ENCODE measurements at places on chromosomes 4 and X.

GRCh38 chr4:101807351-101807750 lies 16.8 kb downstream of the BANK1 start:
- DNase-seq = no peak

DNA sequence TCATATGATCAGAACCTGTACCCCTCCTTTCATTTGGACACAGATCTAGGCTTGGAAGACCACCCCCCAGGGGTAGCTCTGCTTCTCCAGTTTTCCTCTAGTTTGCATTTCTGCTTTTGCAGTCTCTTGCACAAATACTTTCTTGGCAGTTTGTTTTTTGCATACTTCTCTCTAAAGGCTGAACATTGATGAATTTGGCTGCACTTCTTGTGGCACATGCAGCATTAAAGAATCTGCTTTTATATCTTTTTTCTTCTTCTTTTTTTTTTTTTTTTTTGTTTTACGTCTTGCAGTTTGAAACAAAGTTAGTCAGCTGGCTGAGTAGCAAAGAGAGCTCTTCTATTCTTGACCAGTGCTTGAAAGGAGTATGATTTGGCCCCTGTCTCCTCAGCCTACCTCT lies 273.0 kb downstream of the GLUD2 start:
- DNase-seq = no peak

DNA sequence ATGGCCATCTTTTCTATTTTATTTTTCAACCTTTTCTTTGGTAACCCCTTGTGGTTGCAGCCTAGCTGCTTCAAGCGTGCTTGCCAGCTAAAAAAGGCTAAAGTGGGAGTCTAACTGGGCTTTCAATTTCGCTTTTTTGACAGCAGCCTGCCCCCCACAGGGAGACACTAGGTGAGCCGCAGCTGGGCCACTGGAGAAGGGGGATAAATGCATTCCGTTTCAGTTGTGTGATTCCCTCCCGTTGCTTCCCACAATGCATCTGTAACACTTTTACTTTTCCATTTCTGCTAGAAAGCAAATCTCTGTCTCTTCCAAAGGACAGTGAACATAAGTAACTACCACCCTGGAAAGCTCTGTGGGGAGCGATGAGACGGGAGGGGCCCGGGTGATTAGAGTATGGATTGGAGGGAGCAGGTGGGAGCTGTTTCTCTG lies 86.3 kb upstream of the RAPGEF2 start:
- DNase-seq = no peak

GRCh38 chrX:12789976-12790375 lies 1.2 kb upstream of the PRPS2 start:
- DNase-seq = no peak

DNA sequence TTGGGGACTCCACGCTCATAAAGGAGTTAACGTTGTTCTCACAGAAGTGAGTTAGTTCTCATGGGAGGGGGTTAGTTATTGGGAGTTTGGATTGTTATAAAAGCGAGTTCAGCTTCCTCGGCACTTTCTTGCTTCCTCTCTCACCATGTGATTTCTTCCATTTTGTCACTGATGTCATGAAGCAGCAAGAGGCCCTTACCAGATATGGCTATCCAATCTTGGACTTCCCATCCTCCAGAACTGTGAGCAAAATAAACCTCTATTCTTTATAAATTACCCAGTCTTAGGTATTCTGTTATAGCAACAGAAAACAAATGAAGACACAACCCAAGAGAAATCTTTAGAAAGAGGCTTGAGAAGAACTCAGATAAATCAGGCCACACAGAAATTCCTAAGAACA lies 29.5 kb downstream of the RELL1 start:
- DNase-seq = no peak

DNA sequence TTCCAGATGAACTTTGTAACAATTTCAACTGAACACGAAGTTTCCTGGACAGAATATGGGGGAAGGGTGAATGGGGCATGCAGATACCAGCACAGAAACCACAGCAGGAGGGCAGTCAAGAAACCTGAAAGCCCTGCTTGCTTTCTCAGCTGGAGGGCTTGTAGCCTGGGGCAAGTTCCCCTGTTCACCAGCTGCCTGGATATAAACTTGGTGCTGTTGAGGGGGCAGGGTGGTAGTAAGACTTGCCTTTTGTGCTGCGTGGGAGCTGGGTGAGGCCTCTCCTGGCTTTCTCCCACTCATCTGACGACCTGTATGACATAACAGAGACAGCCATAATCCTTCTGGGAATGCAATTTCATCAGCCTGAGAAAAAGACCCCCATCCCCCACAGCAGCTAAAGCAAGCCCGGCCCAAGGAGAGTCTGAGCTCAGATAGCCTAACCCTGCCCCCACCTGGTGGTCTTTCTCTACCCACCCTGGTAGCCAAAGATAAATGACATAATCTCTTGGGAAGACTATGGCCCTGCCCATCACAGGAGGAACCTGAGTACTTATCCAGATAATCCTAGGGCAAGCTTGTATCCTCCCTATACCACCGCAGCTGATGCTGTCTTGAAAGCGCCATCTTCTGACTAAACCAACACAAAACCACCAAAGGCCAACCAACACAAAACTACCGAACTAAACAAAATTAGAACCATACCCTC lies 234.3 kb downstream of the LAS1L start:
- DNase-seq = no peak

GRCh38 chrX:39507617-39508299 lies 590.0 kb downstream of the BCOR start:
- DNase-seq = no peak

GRCh38 chr4:187128976-187129375 lies 405.3 kb upstream of the FAT1 start:
- DNase-seq = no peak

DNA sequence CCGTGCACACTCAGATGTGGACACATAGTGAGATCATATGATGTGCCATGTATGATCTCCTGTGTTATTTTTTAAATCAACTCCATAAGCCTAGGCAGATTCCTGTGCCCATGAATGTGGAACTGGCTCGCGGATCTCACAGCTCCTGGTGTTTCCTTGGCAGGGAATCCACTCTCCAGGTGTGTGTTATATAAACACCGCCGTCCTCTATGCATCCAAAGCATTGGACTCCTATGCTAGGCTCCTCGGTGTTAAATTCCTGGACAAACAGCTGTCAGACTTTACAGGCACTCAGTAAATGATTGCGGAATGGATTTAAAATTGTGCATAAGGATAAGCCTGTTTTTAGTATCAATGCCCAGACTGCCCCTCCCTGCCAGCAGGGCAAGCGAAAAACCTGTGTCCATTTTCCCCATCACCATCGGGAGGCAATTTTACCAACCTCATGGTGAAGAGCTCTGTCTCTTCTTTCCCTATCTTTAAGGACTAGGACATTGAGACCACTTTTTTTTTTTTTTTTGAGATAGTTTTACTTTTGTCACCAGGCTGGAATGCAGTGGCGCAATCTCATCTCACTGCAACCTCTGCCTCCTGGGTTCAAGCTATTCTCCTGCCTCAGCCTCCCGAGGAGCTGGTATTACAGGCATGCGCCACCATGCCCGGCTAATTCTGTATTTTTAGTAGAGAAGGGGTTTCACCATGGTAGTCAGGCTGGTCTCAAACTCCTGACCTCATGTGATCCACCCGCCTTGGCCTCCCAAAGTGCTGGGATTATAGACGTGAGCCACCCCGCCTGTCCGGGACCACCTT lies 23.6 kb upstream of the GPR78 start:
- no peak for DNase-seq

GRCh38 chrX:153770601-153771414 lies 6.8 kb downstream of the PLXNB3 start:
- no peak for DNase-seq

DNA sequence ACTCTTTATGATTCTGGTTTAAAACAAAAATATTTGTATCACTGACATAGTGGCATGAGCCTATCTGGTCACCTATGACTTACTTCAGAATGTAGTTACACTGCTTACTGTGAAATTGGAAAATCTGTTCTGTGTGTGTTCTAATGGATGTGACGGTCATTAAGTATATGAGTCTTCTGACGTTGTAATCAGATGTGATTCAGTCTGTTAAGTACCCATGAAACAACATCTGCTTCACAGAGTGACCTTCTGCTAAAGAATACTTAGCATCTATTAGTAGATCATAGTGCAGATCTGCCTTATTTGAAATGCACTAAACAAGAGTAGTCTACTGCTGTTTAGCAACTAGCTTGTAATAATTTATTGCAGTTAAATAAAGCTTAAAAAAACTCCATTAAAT lies 317.1 kb downstream of the DCTD start:
- no peak for DNase-seq

DNA sequence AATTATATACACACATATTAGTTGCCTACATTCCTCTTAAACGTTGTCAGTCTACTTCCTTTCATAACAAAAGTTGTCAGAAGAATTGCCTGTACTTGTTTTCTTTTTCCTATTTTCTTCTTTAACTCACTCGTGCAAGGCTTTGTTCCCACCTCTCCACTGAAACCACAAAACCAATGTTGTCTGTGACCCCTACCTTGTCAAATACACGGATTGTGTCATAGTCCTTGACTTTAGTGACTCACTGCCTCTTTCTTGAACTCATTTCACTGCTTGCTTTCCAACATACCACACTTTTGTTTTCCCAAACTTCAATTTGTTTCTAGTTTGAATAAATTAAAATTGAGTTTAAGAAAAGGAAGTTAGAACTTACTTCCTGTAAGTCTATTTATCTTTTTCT lies 283.9 kb upstream of the AGA start:
- no peak for DNase-seq

DNA sequence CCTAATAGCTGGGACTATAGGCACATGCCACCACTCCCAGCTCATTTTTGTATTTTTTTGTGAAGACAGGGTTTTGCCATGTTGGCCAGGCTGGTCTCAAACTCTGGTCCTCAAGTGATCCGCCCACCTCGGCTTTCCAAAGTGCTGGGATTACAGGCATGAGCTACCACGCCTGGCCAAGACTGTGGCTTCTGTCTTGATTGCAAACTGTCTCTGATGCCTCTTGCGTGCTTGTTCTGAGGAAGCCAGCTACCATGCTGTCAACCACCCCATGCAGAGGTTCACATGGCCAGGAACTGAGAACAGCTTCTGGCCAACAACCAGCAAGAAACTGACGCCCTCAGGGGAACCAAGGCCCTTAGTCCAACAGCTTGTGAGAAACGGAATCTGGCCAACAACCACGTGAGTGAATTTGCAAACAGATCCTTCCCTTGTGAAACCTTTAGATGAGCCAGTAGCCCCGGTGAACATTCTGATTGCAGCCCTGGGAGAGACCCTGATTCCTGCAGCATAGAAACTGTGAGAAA lies 71.2 kb downstream of the SUPT20HL2 start:
- DNase-seq = no peak

DNA sequence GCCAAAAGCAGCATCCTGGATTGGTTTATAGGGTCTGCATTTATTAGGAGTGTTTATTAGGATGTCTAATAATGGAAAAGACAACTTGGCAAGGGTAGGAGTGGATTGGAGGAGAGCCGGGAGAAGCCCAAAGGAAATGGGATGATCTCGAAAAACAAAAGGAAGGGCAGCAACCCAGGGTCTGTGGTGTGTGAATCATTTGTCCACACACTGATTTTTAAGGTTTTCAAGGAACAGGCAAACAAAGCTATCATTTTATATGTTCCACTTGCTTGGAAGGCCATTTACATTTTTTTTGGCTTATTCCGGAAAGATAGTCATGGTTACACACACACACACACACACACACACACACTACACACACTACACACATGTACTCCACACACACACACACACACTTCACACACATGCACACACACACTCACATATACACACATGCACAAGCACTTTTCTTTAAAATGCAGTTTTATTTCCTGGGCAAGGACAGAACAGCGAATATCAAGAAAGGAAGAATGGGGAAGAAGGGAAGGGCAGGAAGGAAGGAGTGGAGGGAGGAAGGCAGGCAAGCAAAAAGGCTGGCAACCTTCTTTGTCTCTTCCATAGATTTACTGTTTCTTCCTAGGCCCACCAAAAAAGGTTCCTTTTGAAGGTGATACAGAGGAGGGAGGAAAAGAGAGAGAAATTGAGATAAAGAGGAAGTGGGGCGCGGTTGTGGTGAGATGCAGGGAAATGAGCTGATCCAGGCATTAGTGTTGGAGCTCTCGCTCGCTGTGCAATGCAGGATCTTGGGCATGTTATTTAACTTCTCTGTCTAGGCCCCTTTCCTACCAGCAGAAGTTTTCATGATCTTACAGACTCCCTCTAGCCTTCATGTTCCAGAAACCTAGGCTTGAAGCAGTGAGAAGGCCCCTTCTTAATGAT lies 88.6 kb upstream of the MAML3 start:
- no peak for DNase-seq

- no peak for DNase-seq
Observed at GRCh38 chrX:39630344-39630743, 467.4 kb downstream of the BCOR start.

- DNase-seq = no peak
Observed at GRCh38 chr4:104217526-104217925, 277.2 kb downstream of the CXXC4 start.

GRCh38 chrX:95218976-95219375 lies 1465.7 kb upstream of the DIAPH2 start:
- no peak for DNase-seq

GRCh38 chr4:1207157-1207470 lies 34.7 kb upstream of the SPON2 start:
- no peak for DNase-seq

GRCh38 chrX:52983321-52984000 lies 25.1 kb upstream of the FAM156A start:
- DNase-seq = no peak

GRCh38 chr4:25377572-25378436 lies 741 bp downstream of the ANAPC4 start:
- DNase-seq = no peak

DNA sequence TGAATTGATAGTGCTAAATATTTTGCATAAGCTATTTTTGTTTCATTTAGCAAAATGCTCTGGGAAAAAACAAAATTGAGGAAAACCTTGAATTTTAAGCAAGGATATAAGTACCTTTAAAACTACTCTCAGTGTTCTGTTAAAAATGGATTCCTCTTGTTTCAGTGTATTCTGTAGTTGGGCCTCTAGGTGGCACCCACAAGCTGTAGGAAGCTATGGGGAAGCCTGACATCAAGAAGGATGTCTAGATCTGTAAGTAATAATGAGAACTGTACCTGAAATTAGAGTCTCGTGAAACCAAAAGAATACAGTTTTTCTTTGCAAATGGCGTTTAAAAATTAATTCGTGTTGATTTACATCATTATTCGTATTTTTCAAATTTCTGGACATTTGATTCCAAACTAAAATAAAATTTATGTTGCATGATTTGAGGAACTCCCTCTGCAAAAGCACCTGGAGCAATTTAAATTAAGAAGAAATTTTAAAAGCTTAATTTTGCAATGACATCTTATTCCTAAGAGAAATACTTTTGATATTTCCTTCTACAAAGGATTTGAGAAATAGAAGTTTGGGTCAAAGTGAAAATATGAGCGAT lies 51.2 kb downstream of the TMPRSS11E start:
- DNase-seq = peak; percentile 27

DNA sequence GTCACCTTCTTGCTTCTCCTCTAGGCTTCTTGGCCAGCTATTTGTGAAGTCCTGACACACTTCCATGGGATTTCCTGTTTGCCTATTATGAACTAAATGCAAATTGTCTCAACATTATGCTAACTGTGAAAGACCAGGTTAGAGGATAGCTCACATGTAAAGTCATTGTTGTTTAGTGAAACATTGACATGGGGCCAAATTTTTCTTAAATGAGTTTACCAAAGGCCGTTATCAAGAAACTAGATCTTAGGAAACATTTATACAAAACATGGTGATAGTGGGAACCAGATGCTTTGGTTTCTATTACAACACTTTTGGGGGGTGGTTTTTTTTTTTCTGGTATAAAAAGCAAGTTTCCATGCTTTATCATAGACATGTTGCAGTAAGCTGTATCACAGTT lies 466.8 kb upstream of the FAM241A start:
- DNase-seq = no peak

GRCh38 chrX:122583551-122583950 lies 600.5 kb upstream of the GRIA3 start:
- DNase-seq = no peak

- no peak for DNase-seq
Observed at GRCh38 chrX:39017716-39018115, 216.5 kb downstream of the MID1IP1 start.

Data from stimulated activated CD8-positive, alpha-beta memory T cell treated with anti-CD3 and anti-CD28 coated beads, Interleukin-7, amount 100 ng/mL, for 24 hours (primary cell).